ENCODE measurements at places on chromosomes 11 and 22.

DNA sequence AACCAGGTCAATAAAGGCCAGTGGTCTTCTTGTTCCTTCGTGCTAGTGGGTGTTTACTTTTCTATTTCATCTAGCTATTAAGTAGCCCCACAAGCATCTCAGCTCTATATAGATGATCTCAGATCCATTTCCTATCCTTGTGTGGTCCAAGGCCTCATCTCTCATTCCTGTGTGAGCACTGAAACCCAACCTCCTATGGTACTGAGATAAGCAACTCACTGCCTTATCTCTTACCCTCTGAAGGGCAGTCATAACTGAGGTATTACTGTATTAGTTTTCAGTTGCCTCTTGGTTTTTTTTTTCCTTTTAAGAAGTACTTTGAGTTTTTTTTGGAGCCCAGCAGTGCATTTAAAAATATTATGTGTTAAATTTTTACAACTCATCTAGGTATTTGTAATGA is 28.3 kb downstream of the ACER3 start:
- DNase-seq, result no peak

DNA sequence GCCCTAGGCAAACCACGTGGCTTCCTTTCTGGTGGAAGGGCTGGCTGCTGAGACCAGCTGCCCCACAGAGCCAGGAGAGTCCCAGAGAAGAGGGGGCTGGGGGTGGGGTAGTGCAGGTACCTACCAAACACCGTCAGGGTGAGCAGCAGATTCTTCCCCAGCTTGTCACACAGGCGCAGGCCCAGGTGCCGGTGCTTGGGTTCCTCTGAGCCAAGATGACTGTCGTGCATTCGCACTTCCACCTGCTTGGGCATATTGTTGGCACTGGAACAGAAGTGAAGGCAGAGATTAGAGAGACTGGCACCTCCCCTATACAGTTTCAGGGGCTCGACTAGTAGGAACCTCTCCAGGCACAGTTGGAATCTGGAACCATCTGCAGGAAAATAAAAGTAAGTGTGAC is 102.1 kb downstream of the SLC1A2 start:
- DNase-seq, result no peak

DNA sequence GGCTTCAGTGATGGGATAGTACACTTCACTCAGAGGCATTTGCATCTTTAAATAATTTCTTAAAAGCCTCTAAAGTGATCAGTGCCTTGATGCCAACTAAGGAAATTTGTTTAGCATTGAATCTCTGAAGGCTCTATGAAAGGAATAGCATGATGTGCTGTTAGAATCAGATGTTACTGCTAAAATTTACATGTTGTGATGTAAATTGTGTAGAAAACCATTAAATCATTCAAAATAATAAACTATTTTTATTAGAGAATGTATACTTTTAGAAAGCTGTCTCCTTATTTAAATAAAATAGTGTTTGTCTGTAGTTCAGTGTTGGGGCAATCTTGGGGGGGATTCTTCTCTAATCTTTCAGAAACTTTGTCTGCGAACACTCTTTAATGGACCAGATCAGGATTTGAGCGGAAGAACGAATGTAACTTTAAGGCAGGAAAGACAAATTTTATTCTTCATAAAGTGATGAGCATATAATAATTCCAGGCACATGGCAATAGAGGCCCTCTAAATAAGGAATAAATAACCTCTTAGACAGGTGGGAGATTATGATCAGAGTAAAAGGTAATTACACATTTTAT is 4.6 kb downstream of the MALAT1 start:
- DNase-seq, result no peak

GRCh38 chr22:38697425-38698089 is 3.2 kb downstream of the JOSD1 start:
- DNase-seq, result no peak

DNA sequence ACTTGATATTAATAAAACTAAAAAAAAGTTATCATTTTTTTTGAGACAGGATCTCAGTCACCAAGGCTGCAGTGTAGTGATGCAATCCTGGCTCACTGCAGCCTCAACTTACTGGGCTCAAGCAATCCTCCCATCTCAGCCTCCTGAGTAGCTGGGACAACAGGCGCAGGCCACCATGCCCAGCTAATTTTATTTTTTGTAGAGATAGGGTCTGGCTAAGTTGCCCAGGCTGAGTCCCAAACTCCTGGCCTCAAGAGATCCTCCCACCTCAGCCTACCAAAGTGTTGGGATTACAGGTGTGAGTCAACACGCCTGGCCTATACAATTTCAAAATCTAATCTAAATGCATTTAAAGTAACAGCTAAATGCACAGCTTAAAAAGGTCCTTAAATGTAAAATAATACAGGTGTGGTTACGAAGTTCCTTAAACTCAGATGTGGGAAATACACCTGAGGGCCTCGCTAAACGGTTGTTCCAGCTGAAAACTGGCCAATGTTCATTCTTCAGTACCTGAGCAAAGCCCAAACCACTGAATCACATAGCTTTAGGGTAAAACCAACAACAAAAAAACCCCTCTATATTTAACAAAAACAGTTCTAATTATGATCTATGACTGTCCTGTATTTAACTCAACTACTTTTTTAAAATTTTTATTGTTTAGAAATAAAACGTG is 11.8 kb downstream of the NAP1L4 start:
- DNase-seq, result no peak

GRCh38 chr22:47738472-47739013 is 976.1 kb downstream of the TBC1D22A start:
- DNase-seq, result no peak

DNA sequence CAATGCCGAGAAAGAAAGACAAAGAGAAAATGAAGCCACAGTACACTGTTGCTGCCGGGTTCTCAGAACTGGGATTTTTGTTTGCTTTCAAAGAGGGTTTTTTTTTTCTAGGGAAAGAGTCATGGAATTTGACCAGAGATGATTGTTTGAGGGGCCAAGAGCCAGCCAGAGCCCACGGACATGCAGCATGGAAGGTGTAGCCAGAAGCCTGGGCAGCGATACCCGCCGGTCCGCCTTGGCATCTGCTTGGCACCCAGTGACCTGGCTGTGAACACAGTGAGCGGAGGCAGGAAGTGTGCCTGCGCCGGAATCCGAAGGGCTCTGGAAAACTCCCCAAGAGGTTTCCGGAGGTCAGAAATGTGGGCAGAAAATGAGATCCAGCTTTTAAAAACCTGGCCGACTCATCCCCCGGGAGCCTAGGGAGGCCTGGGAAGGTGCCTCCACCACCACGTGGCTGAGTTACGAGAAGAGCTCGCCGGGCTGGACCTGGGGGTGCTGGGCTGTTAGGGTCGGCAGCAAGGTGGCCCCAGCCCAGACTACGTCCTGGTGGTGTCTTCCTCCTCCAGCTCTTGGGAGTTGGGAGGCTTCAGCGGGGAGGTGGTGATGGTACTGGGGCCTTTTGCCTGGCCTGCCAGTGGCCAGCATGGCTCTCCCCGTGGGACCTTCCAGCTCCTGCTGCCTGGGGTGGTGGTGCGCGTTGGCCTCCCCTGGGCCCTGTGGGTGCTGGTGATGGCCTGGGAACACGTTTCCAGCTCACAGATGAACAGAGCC is 61.6 kb upstream of the PPARA start:
- no peak for DNase-seq

- DNase-seq, result no peak
These were observed 71.4 kb downstream of the CTSC start for GRCh38 chr11:88266157-88266556.

- no peak for DNase-seq
These were observed 68.5 kb downstream of the ARFGAP2 start for GRCh38 chr11:47108214-47108613.

- DNase-seq, result no peak
These were observed 650.8 kb upstream of the KIRREL3 start for GRCh38 chr11:127651175-127651887.

- DNase-seq, result no peak
These were observed 511 bp downstream of the RAC2 start for GRCh38 chr22:37243402-37244113.

DNA sequence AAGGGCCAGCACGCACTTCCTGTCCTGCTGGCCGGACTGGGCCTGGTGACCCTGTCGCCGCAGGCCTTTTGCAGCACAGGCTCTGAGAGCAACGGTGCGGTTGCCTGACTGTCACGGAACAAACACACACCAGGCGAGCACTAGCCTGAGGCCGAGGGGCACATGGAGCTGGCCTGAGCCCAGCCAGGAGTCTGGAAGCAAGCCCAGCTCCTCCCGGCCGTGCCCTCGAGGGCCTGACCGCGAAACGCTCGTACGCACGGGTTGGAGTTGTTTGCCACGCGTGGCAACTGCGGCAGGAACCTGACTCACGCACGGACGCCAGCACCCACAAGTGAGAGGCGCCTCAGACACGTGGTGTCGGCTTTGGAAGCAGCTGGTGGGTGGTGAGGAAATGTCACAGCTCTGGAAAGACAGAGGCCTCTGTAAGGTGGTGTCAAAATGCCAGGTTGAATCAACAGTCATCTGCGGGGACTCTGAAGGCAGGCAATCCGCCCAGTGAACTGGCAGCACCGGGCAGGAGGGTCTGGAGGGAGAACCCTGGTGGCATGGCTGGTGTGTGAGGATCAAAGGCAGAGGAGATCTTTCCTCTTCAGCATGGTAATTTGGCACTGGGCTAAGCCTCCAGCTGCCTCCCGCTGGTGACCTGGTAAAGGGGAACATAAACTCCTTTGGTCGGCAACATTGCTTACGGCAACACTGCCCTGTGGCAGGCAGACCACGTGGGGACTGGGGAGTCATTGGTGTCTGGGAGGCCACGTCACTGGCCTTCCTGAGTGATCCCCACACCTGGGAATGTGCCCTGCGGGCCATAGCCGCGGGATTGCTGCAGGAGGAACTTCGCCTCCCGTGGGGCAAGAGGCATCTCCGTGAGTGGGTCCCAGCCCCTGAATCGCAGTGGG is 15.3 kb upstream of the IL17REL start:
- DNase-seq, result no peak

GRCh38 chr11:70297341-70297740 is 26.9 kb downstream of the PPFIA1 start:
- DNase-seq, result no peak

DNA sequence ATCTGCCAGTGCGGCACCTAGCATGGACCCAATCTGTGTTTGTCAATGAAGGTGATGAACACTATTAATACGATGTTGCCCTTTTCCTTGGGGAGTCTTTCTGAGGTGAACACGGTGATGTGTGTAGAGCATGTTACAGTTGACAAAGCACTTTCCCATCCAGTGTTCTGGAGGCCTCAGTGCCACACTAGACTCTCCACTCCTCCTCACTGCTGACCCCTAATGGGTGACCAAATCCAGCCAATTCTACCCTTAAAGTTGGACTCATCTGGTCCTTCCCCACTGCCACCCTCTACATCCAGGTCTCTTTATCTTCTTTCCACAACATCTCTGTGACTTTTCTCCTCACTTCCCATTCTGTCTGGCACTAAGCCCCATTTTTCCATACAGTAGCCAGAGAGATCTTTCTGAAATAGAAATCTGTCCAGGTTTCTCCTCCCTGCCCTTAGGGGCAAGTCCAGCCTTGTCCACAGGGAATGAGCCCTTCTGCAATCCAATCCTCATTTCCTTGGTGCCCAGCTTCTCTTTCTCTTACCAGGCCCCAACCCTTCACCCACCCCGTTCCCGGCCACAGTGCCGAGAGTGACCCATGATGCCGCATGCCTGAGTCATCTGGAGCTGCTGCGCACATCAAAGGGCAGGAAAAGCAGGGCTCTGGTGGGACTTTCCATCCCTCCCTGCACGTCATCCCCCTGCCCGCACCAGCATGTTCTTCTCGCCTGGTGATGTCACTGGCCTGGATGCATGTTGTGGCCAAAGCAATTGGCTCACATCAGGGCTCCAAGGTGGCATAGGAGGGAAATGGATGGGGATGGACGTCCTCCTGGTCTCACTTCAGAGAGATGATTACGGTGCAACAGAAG is 64.2 kb downstream of the RASSF10 start:
- no peak for DNase-seq

DNA sequence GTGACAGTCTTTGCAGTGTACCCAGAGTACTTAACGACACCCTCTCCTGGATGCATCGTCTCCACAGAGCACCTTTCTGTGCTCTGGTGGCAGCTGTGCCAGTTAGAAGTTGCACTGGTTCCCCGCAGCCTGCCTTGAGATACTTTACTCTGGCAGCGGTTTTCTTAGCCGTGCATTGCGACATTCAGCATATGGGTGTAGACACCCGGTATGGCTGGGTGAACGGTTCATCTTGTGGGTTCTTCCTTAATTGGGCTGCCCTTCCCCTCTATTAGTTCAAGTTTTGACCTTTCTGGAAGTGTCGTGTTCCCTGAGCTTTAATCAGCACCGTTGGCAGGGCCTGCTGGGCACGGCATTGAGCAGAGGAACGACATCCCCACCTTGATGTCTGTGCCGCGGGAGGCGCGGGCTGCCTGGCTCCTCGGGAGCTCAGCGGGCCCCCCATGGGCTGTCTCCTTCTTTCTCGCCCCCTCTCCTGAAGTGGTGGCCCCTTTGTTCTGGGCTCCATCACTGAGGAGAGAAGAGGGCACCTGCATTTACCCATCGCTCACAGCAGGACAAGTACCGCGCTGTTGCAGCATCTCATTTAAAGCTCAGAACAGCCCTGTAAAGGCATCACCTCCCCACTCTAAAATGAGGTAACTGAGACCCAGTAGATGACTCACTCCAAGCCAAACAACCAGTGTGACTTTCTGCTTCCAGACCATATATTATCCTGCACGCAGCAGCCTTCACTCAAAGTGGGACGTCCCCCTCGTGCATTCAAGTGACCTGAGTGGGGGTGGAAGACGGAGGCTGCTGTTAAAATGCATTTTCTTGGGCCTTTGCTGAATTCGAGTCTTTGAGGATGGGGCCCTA is 13.3 kb downstream of the FAM83F start:
- no peak for DNase-seq

- DNase-seq, result no peak
These were observed 1.7 kb upstream of the USP28 start for GRCh38 chr11:113876798-113877669.

- DNase-seq, result no peak
These were observed 286.7 kb downstream of the MN1 start for GRCh38 chr22:27514601-27515523.

DNA sequence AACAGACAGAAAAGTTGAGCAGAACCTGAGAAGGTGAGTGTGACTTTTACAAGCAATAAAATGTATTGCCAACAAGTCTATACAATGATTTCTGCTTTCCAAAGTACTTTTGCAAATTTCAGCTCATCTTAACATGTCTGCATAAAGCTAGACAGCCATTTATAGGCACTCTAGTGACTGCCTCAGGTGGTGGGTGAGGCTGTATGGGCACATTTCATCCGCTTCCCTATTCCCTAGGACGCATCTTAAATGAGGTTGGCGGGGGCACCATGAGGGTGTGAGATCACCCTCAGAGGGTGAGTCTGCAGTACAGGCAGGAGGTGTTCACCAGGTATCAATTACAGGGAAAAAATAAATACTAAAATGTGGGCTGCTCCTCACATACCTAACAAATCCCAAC is 110.1 kb downstream of the ETS1 start:
- DNase-seq, result no peak

- DNase-seq, result no peak
These were observed 1.3 kb downstream of the MPPED1 start for GRCh38 chr22:43412808-43413795.

- no peak for DNase-seq
These were observed 94.5 kb upstream of the FGF3 start for GRCh38 chr11:69913591-69914285.

- no peak for DNase-seq
These were observed 228.0 kb downstream of the CADM1 start for GRCh38 chr11:115276191-115276590.
